ENCODE measurements at places on chromosomes 2 and 18. TPM values are rescaled to one million over a fixed set of nuclear protein-coding genes. Genes with fewer than 3 reads are reported as not detected.

GRCh38 chr18:9404565-9405060, 70.0 kb downstream of the TWSG1 start:
- H3K4me3 ChIP-seq: no peak overlapping the region
- H3K36me3 ChIP-seq: peaks cover 6% of the 10 kb centered on the region
- peak overlapping the region; percentile 4 for H3K27ac ChIP-seq
- H3K27me3 ChIP-seq: no peaks in the 10 kb centered on the region
- no peaks in the 10 kb centered on the region for H3K4me1 ChIP-seq

DNA sequence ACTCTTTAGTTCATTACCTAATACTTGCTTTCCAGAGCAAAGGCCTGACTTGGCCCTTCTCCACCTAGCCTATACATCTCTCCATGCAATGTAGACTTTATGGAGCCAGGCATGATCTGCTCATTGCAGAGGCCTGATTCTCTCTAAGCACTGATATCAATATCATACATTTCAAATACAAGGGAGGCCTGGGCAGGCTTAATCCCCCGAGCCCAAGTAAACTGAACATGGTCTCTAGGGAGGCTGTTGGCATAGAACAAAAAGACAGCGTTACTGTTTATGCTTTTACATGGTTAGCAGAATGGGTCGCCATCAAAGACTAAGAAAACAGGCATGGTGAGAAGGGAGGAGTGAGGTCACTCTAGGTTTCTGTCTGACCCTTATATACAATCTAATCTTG, 695.1 kb downstream of the ZEB2 start:
- DNase-seq: no peak
- H3K36me3 ChIP-seq: no peaks in the 10 kb centered on the region
- no peaks in the 10 kb centered on the region for H3K4me1 ChIP-seq

- no peak overlapping the region for H3K27ac ChIP-seq
- peaks cover 15% of the 10 kb centered on the region for H3K27me3 ChIP-seq
- H3K4me1 ChIP-seq: no peaks in the 10 kb centered on the region
Measured at GRCh38 chr2:70686577-70687460, 81.2 kb downstream of the ADD2 start.

B3GNT7 gene
- total RNA-seq: 19.2 TPM

DNA sequence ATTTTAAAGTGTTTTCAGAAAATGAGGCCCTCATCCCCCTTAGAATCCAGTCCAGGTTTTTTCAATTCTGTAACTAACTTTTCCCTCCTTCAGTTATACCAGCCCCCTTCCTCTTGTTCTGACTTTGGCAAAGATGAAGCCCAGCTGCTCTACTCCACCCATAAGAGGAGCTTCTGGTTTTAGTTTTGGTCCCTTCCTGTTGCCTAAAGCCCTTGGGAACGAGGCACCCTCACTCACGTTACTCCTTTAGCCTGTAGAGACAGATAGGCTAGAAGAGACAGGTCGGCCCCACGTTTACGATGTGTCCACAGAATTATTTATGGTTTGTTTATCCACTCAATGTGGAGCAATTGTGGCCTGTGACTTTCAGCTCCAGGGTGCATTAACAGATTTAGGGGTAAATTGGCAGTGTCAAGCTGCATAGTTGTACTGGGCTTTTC, 454.2 kb upstream of the TNP1 start:
- no peak for DNase-seq
- H3K36me3 ChIP-seq: no peaks in the 10 kb centered on the region
- no peaks in the 10 kb centered on the region for H3K27me3 ChIP-seq
- peaks cover 6% of the 10 kb centered on the region for H3K4me1 ChIP-seq
- no peak overlapping the region for H3K4me3 ChIP-seq
- H3K27ac ChIP-seq: no peak overlapping the region

RPRM gene
- total RNA-seq: not detected

Measured in stomach (tissue), 19 donors.